ENCODE measurements at places on chromosomes 12 and 14. TPM values are rescaled to one million over a fixed set of nuclear protein-coding genes. Genes with fewer than 3 reads are reported as not detected.

DNA sequence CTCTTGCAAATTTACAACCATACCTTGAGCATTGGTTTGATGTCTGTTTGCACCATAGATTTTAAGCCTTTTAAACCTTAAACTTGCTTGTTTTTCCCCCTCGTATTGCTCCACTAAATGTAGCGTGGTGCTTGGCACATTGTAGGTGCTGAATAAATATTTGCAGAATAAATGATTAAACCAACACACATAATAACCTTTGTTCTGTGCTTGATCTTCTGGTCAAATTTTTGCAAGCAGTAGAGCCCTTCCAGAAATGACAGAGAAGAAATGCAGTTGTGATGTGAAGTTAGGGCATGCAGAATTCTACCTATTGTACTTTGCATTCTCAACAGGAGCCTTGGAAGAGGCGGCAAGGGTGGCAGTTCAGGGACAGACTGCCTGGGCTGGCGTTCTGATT lies 394.4 kb upstream of the TBX3 start:
- H3K27me3 ChIP-seq: no peaks in the 10 kb centered on the region
- no peaks in the 10 kb centered on the region for H3K4me1 ChIP-seq
- H3K27ac ChIP-seq: no peak overlapping the region
- no peak overlapping the region for H3K4me3 ChIP-seq
- no peaks in the 10 kb centered on the region for H3K36me3 ChIP-seq
- no peak for DNase-seq

GRCh38 chr12:110104188-110105094 lies 19.7 kb upstream of the IFT81 start:
- DNase-seq: no peak
- H3K27me3 ChIP-seq: no peaks in the 10 kb centered on the region
- no peak overlapping the region for H3K27ac ChIP-seq
- peaks cover 19% of the 10 kb centered on the region for H3K4me1 ChIP-seq

GRCh38 chr12:93387780-93388179 lies 10.1 kb downstream of the NUDT4 start:
- DNase-seq: no peak
- H3K27ac ChIP-seq: no peak overlapping the region
- no peaks in the 10 kb centered on the region for H3K27me3 ChIP-seq
- no peaks in the 10 kb centered on the region for H3K4me1 ChIP-seq
- no peak overlapping the region for H3K4me3 ChIP-seq

DNA sequence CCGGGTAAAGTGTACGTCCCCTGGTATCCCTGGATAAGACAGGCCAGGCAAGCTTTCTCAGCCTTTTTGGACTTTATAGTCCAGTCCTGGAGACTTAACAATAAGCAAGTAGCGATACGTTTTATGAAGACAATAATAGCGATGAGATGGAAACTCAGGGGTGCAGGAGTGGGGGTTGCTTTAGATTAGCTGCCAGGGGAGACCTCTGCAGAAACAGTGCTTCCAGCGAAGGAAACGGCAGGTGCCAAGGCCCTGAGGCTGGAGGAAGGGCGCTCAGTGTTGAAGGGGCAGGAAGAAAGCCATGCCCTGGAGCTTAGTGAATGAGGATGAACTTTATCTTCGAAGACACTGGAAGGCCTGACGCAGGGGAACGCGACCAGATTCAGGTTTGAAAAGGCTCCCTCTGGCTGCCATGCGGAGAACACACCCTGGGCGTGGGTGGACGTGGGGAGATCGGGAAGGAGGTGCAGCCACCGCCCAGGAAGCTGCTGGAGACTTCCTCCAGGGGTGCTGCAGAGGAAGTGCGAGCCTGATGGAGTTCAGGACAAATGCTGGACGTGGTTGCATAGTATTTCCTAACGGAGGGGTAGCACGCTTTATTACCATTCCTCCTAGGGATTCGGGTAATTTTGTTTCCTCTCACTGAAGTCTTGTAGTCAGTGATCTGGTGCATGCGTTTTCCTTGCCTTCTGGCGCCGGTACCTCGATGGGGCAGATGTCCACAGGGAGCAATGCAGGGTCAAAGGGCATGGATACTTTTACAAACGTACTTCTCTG lies 26.1 kb upstream of the UBC start:
- no peak overlapping the region for H3K4me3 ChIP-seq
- H3K27me3 ChIP-seq: no peaks in the 10 kb centered on the region
- H3K4me1 ChIP-seq: peaks cover 14% of the 10 kb centered on the region
- peak overlapping the region; percentile 98 for H3K27ac ChIP-seq

DNA sequence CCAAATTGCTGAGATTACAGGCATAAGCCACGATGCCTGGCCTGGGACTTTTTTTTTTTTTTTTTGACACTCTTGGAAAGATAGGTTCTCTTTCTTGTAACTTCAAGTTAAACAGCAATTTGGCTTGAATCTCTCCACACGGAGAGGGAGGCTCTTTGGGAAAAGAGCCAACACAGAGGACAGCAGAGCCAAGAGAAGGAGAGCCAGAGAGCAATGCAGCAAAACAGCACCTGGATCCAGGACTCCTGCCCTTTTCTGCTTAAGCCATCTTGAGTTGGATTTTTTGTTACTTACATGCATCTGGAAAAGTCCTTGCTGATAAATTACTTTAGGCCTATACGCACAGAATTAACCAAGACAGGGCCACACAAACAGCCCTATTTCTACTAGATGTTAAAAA lies 176.8 kb downstream of the APAF1 start:
- H3K4me3 ChIP-seq: no peak overlapping the region
- no peaks in the 10 kb centered on the region for H3K27me3 ChIP-seq
- H3K4me1 ChIP-seq: no peaks in the 10 kb centered on the region
- DNase-seq: no peak
- H3K36me3 ChIP-seq: no peaks in the 10 kb centered on the region

GRCh38 chr14:67623114-67623513 lies 3.4 kb downstream of the ARG2 start:
- H3K4me3 ChIP-seq: no peak overlapping the region
- H3K36me3 ChIP-seq: no peaks in the 10 kb centered on the region
- H3K4me1 ChIP-seq: peaks cover 5% of the 10 kb centered on the region
- DNase-seq: no peak
- H3K27me3 ChIP-seq: no peaks in the 10 kb centered on the region

GRCh38 chr12:98359856-98360255 lies 155.5 kb upstream of the TMPO start:
- no peaks in the 10 kb centered on the region for H3K4me1 ChIP-seq
- H3K27ac ChIP-seq: no peak overlapping the region
- H3K27me3 ChIP-seq: peaks cover 2% of the 10 kb centered on the region
- H3K36me3 ChIP-seq: no peaks in the 10 kb centered on the region
- H3K4me3 ChIP-seq: no peak overlapping the region
- no peak for DNase-seq

GRCh38 chr12:124440841-124441381 lies 126.5 kb downstream of the NCOR2 start:
- H3K4me1 ChIP-seq: no peaks in the 10 kb centered on the region
- peaks cover 77% of the 10 kb centered on the region for H3K36me3 ChIP-seq
- no peak for DNase-seq
- H3K27ac ChIP-seq: no peak overlapping the region
- H3K27me3 ChIP-seq: no peaks in the 10 kb centered on the region

GRCh38 chr14:64643709-64644108 lies 60.5 kb upstream of the PLEKHG3 start:
- no peak for DNase-seq
- H3K4me3 ChIP-seq: no peak overlapping the region
- H3K4me1 ChIP-seq: peaks cover 16% of the 10 kb centered on the region
- H3K27me3 ChIP-seq: no peaks in the 10 kb centered on the region
- H3K36me3 ChIP-seq: no peaks in the 10 kb centered on the region
- no peak overlapping the region for H3K27ac ChIP-seq

DNA sequence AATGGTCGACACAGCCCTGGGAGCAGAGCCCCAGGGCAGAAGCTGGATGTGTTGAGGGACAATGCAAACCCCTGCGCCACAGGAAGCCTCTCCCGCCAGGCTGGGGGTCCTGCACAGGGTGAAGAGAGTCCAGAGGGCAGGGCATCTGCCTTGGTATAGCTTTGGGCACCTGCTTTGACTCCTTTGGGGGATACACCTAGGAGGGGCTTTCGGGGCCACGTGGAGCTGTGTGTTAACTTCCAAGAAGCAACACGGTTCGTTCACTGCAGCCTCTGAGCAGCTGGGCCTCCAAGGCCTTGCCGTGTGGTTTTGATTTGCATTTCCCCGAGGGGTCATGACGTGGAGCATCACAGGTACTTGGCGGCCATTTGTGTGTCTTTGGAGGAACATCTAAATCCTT lies 5.8 kb upstream of the PUS1 start:
- no peaks in the 10 kb centered on the region for H3K4me1 ChIP-seq
- H3K27me3 ChIP-seq: no peaks in the 10 kb centered on the region
- H3K27ac ChIP-seq: no peak overlapping the region

DNA sequence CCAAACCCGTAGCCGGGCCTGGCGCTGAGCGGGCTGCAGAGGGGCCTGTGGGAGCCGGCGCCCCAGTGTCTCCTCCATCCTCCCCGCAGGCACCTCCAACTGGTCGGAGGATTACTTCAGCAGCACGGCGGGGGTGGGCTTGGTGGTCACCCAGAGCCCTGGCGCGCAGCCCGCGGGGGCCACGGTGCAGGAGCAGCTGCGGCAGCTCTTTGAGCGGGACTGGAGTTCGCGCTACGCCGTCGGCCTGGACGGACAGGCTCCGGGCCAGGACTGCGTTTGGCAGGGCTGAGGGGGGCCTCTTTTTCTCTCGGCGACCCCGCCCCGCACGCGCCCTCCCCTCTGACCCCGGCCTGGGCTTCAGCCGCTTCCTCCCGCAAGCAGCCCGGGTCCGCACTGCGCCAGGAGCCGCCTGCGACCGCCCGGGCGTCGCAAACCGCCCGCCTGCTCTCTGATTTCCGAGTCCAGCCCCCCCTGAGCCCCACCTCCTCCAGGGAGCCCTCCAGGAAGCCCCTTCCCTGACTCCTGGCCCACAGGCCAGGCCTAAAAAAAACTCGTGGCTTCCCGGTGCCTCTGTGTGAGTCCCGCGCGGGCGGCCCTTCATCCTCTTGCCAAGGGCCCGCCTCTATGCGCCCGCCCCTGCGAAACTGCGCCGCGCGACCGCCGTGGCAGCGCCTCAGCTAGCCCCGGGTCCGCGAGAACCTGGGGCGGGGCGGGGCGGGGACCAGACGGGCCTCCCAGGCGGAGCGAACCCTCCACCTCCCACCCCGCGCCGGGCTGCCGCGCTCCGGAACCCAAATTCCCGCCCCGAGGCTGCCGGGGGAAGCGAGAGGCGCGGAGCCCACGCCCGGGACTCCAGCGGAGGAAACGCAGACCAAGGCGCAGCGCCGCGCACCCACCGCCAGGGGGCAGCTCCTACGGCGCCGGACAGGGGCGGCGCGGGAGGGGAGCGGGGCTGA lies 8.3 kb downstream of the PLD4 start:
- DNase-seq: peak; percentile 86
- no peak overlapping the region for H3K27ac ChIP-seq
- H3K4me1 ChIP-seq: no peaks in the 10 kb centered on the region
- H3K36me3 ChIP-seq: no peaks in the 10 kb centered on the region
- peaks cover 5% of the 10 kb centered on the region for H3K27me3 ChIP-seq

GRCh38 chr14:43168371-43168925 lies 1338.6 kb downstream of the FSCB start:
- H3K4me1 ChIP-seq: no peaks in the 10 kb centered on the region
- H3K36me3 ChIP-seq: no peaks in the 10 kb centered on the region
- H3K27ac ChIP-seq: no peak overlapping the region
- no peaks in the 10 kb centered on the region for H3K27me3 ChIP-seq
- no peak overlapping the region for H3K4me3 ChIP-seq

DNA sequence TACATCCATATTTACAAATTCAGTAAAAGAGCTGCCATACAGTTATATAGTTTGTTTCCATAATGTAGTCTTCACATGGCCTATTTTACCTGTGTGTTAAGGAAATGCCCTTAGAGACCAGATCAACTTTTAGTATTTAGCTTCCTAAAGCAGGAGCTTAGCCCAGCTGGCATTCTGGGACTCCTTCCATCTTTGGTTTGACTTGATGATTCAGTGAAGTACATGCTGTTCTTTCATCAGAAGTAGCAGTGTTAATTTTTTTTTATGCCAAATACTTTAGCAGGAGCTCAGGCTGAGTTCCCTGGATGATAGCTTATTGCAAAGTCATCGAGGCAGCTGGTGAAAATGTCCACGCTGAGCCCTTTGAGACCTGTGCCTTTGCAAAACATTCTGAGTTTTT lies 101.0 kb downstream of the FOXG1 start:
- no peak for DNase-seq
- no peak overlapping the region for H3K4me3 ChIP-seq
- no peaks in the 10 kb centered on the region for H3K36me3 ChIP-seq
- no peak overlapping the region for H3K27ac ChIP-seq
- no peaks in the 10 kb centered on the region for H3K27me3 ChIP-seq
- H3K4me1 ChIP-seq: no peaks in the 10 kb centered on the region

GRCh38 chr12:52382854-52383253 lies 2.6 kb downstream of the KRT84 start:
- peak; percentile 12 for DNase-seq
- no peaks in the 10 kb centered on the region for H3K36me3 ChIP-seq
- H3K27me3 ChIP-seq: no peaks in the 10 kb centered on the region
- H3K4me1 ChIP-seq: no peaks in the 10 kb centered on the region

DNA sequence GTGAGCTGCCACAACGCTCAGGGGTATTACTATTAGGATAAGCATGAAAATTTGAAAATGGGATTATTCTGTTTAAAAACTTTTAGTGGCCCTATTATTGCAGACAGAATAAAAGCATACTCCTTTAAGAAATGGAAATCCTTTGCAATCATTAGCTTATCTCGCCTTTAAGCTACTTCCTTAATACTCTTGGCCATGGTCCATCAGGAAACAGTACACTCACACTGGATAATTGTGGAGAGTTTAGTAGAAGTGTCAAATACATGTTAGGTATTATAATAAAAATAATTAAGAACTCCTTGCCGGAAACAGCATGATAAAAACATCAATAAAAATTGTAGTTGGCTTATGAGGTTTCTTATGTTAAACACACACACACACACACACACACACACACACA lies 100.4 kb upstream of the PPFIA2 start:
- no peaks in the 10 kb centered on the region for H3K4me1 ChIP-seq
- H3K36me3 ChIP-seq: no peaks in the 10 kb centered on the region
- DNase-seq: peak; percentile 91
- H3K4me3 ChIP-seq: no peak overlapping the region

DNA sequence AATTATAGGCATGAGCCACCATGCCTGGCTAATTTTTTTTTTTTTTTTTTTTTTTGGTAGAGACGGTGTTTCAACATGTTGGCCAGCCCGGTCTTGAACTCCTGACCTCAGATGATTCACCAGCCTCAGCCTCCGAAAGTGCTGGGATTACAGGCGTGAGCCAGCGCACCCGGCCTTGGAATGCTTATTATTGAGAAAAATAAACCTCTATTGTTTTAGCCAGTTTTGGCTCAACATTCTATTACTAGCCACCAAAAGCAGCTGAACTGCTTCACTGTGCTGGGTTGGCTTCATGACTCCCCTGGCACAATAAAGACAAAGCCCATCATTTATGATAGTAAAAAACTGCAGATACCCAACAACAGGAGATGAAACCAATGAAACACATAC lies 93.5 kb upstream of the CEP83 start:
- no peak for DNase-seq
- H3K27ac ChIP-seq: no peak overlapping the region
- H3K36me3 ChIP-seq: no peaks in the 10 kb centered on the region
- H3K4me3 ChIP-seq: no peak overlapping the region
- H3K27me3 ChIP-seq: no peaks in the 10 kb centered on the region

Gene MIPOL1
- 2.2 TPM for polyA plus RNA-seq

Gene MMP19
- polyA plus RNA-seq: 0.54 TPM

Gene ARL1
- polyA plus RNA-seq: 19.0 TPM

Gene AJUBA
- polyA plus RNA-seq: 0.45 TPM

Gene LALBA
- not detected for polyA plus RNA-seq

Gene SLC25A21
- 1.4 TPM for polyA plus RNA-seq

Gene OTUB2
- 0.95 TPM for polyA plus RNA-seq

Gene OR6C68
- polyA plus RNA-seq: not detected

Gene TMCC3
- 16.9 TPM for polyA plus RNA-seq

Data from small intestine (tissue), 16 donors.